ENCODE measurements at places on chromosomes 6 and 20.

DNA sequence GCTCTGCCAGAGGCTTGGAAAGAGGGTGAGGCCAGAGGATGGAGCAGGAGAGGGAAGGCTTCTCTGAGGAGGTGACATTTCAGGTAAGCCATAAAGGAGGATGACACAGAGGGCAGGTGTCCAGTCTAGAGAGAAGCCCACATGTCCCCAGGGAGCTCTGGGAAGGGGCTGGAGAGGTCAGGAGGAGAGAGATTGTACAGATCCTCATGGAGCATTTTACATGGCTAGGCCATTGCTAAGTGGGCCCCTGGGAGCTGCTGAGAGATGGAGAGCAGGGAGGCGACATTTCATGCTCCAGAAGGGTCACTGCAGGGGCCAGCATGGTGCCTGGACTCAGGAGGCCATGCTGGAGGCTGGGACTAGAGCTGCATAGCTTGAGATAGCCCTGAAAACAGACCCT, 124.5 kb downstream of the TOX2 start:
- DNase-seq, result no peak

GRCh38 chr6:88584581-88585275, 378.7 kb downstream of the RNGTT start:
- DNase-seq, result no peak

DNA sequence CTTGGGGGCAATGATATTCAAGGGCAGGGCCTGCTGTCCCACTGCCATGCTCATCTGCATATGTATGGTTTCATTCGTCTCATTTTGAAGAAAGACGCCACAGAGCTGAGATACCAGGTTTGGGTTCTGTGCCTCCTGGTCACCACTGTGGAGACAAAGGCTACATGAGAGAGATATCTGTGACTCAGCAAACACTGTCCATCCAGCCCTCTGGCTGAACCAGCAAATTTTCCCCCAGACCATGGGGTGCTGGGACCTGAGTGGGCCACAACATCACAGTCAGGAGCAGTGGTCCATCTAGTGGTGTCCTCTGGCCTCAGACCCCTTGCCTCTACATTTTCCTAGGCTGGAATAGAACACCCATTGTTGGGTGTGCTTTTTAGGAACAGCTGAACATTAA, at the start of gene MAS1L:
MAS1L (minus strand) TSS at position 297 of the 400 bp plus-strand sequence; CDS start at position 243, 54 bp downstream.
- DNase-seq, result no peak

GRCh38 chr6:148873154-148873553, 126.3 kb downstream of the UST start:
- no peak for DNase-seq

DNA sequence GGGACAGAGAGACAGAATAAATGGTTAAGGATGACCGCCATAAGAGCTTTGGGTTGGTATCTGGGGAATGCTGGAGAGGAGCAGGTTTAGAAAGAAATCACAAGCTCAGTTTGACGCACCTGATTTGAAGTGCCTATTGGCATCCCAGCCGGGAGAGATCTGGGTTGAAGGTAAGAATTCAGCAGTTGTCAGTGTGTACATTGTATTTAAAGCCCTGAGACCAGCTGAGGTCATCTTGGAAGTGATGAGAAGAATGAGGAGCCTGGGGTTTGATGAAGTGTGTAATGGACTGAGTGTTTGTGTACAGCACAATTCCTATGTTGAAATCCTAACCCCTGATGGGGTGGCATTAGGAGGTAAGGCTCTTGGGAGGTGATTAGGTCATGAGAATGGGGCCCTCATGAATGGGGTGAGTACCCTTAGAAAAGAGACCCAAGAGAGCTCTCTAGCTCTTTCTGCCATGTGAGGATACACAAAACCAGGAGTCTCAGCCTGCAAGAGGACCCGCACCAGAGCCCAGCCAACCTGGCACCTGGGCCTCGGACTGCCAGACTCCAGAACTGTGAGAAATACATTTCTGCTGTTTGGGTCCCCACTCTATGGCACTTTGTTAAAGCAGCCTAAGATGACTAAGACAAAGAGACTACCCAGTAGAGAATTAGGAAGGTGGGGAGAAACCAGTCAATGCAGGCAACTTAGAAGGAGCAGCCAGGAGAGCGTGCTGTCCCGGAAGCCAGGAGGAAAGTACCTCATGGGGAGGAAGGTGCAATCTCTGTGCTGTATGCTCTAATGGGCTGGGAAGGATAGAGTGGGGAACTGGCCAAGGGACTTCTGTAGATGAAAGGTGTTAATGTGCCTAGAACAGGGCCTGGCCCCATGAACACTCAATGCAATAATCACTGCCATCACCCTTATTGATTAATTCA, 133.7 kb upstream of the SLC24A3 start:
- DNase-seq, result no peak

DNA sequence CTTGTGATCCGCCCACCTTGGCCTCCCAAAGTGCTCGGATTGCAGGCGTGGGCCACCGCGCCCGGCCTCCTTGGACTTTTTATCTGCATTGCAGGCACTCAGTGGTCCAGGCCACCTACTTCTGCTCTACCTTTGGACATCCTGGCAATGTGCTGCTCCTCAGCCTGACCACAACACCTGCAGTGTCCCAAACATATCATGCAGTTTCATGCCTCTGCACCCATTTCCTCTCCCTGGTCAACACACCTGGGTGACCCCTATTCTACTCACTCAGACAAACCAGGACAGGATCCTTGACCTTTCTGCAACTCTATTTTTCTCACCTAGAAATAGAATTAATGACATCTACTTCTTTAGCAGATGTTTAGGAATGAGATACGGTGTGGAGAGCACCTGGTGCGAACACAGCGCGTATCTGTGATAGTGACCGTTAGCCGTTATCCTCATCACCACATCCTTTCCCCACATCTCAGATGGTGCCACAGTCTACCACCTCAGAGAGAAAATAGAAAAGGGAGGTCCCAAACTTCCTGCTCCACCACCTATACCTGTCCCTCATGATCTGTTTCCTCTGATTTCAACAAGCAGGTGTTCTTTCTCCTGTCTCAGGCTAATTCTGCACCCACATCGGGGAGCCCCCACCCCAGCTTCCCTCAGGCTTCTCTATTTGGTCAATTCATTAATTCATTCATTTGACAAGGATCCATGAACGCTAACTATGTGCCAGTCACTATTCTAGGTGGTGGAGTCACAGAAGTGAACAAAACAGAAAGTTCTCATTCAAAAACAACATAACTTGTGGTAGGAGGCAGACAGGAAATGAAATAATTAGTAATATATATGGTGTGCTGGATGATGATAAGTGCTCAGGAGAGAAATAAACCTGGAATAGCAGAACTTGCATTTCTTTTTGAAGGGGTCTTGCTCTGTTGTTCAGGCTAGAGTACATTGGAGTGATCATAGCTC, 4.3 kb upstream of the BTN3A2 start:
- no peak for DNase-seq

Data from epithelial cell of proximal tubule (primary cell).